ENCODE measurements at places on chromosomes 13 and 19.

DNA sequence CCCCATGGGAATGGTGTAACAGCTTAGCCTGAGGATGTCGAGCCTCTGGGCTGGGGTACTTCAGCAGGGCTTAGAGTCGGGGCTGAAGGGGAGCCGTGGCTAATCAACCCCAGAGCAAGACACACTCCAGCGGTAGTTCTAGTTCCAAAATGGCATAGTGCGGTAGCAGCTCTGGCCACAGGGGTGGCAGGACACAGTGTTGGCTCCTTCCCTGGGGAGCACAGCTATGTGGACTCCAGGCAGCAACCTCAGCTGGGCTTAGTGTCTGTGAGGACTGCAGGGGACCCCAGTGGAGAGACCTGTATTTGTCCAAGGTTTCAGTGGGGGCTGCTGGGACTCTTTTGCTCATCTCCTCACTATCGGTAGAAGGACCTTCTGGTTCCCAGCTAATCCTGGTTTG is 70.8 kb upstream of the PCDH20 start:
- DNase-seq = no peak

DNA sequence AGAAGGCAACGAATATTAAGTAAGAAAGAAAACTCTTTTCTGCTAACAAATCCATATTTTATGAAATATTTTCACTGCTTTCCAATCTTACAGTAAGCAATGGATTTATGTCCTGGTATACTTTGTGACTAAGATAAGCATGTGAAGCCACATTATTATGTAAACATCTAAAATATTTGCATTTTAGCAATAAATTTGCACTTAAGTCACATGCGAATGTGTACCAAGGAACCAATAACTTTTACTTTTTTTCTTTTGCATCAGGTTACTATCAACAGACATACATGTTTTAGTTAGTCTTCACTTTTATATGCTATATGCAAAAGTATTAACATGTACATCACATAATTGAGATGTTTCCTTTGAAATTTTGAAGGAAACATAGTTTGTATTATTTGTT is 536.7 kb downstream of the SLITRK6 start:
- no peak for DNase-seq

DNA sequence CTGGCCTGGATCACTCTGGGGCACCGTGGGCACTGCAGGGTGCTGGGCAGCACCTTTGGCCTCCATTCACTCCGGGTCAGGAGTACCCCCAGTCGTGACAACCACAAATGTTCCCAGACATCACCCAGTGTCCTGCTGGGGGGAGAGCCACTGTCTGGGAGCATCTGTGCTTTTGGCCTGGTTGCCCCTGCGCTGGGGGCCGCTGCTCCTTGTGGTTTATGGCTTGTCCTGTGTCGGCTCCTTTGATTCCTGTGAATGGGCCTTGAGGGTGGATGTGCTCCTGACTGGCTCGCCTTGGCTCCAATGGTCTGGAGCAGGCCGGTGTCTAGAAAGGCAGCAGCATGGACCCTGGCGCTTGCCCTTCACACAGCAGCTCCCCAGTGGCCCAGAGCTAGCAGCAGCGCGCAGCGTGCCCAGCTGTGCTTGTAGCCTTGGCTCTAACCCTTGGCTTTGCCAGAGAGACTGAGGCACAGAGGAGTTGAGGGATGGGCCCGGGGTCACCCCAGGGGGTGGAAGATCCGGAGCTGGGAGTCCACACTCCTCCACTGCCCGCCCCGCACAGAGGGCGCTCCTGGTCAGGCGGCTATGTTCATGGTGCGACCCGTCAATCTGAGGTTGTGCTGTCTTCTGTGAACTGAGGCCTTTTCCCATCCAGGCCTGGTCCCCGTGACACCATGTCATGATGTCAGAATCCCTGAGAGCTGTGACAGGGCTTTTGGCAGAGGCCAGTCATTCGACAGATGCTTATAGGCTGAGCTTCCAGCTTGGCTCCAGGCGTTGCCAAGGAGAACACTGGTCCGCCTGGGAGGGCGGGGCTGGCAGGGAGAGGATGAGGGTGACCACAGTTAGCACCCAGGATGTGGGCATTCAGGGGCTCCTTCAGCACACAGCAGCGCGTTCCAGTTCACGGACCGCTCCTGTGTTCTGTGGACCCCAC is 4.1 kb downstream of the DAZAP1 start:
- DNase-seq = no peak

- no peak for DNase-seq
These were observed 472.1 kb upstream of the TSHZ3 start for GRCh38 chr19:31821346-31821745.

- DNase-seq = no peak
These were observed 33.6 kb downstream of the NAXD start for GRCh38 chr13:110648848-110649421.

GRCh38 chr19:35056513-35057063 is 15.1 kb downstream of the HPN start:
- DNase-seq = no peak

- no peak for DNase-seq
These were observed 37.7 kb upstream of the ABCC4 start for GRCh38 chr13:95338905-95339304.

- DNase-seq = no peak
These were observed 44.7 kb upstream of the FRY start for GRCh38 chr13:31986676-31987470.

- DNase-seq = no peak
These were observed 43.9 kb upstream of the PEG3 start for GRCh38 chr19:56884441-56884840.

- DNase-seq = no peak
These were observed 100.3 kb upstream of the DOCK9 start for GRCh38 chr13:99078017-99078771.

DNA sequence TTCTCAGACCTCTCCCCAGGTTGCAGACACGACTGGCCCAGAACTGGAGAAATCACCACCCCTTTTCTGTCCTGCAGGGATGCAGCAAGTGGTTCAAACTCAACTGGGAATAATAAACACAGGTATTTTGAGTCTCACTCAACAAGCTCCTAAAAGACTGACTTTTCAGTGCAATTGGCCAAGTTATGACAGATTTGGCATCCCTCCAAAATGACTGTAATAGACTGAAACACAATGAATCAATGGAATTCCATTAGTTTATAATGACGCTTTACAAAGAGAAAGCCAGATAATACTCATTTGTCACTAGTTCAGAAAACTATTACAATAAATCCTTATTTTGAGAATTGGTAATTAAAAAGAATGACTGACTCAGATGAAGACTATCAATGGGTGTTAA is 38.1 kb downstream of the MIPEP start:
- no peak for DNase-seq

GRCh38 chr19:13920940-13921747 is 15.1 kb downstream of the CC2D1A start:
- DNase-seq = no peak

DNA sequence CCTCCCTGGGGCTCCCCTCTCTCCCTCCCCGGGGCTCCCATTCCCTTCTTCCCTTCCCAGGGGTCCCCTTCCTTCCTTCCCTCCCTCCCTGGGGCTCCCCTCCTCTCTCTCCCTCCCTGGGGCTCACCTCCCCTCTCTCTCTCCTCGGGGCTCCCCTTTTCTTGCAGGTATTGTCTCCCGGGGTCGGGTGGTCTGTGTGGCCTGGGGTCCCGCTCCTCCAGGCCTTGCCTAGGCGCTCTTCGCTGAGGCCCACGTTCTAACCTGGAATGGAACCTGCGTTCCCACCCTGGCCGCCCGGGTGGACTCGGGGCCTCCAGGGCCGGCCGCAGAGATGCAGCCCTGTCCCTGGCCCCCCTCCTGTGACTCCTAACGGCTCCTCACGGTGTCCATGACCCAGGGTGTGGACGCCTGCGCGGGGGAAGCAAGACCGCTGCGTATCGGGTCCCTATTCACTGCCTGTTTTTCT is 940 bp upstream of the DCUN1D2 start:
- no peak for DNase-seq

GRCh38 chr13:36536546-36536945 is 104.3 kb downstream of the CCNA1 start:
- DNase-seq = no peak

- no peak for DNase-seq
These were observed 600 bp upstream of the ZNF226 start for GRCh38 chr19:44164327-44164672.

DNA sequence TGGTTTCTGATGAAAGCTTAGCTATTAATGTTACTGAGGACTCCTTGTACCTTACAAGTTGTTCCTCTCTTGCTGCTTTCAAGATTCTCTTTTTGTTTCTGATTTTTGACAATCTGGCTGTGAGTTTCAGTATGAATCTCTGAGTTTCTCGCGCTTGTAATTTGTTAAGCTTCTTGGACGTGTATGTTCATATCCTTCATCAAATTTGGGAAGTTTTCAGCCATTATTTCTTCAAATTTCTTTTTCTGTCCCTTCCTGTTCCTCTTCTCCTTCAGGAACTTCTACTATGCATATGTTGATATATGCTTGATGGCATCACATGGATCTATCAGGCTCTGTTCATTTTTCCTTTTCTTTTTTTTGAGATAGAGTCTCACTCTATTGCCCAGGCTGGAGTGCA is 5.6 kb upstream of the URI1 start:
- no peak for DNase-seq

DNA sequence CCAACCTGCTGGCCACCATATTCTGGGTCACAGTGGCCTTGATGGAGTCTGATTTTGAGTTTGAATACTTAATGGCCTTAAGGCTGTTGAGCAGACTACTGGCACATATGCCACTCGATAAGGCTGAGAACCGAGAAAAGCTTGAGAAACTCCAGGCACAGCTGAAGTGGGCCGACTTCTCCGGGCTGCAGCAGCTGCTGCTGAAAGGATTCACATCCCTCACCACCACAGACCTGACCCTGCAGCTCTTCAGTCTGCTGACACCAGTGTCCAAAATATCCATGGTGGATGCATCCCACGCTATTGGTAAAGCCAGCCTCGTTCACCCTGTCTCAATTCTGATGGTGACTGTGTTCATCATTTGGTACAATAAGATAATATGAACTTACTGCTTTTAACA is 77.5 kb downstream of the ZAR1L start:
- DNase-seq = no peak

DNA sequence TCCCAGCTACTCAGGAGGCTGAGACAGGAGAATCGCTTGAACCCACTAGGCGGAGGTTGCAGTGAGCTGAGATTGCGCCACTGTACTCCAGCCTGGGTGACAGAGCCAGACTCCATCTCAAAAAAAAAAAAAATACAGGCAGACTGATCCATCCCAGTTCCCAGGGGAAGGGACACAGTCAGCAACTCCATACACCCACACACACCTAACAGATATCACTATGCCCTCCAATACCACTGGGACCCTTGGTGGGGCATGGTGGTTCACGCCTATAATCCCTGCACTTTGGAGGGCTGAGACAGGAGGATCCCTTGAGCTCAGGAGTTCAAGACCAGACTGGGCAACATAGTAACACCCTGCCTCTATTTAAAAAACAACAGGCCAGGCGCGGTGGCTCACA is 2.6 kb downstream of the DPF1 start:
- DNase-seq = no peak

DNA sequence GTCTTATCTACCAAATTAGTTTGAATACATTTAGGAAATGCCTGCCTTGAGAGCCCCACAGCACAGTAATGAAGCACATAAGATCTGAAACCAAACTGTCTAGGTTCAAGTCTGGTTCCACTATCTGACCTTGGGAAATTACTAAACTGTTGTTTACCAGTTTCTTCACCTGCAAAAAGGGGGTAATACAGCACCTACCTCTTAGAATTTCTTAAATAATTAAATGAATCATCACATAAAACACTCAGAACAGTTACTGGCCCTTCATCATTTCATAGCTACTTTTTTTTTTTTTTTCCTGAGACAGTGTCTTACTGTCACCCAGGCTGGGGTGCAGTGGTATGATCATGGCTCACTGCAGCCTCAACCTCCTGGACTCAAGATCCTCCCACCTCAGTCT is 59.6 kb downstream of the USP12 start:
- DNase-seq = no peak

DNA sequence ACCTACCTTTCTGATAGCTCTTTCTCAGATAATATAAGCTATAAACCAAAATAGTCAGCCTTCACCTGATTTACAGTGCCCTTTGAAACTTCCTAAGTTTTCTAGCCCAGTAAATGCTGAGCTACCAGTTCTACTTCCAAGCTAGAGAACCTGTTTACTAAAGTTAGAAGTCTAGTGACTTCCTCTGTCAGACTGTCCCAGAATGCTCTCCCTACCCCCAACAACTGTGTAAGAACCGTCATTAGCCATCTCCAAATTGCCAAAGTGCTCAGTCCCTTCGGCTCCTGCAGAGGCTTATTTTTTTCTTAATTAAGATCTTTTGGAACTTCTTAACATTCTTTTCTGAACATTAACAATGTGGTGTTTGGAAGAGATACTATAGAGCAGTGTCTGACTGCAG is 3.2 kb upstream of the ABCC4 start:
- DNase-seq = no peak

- no peak for DNase-seq
These were observed 1122.8 kb upstream of the ATXN8OS start for GRCh38 chr13:68984688-68985319.

DNA sequence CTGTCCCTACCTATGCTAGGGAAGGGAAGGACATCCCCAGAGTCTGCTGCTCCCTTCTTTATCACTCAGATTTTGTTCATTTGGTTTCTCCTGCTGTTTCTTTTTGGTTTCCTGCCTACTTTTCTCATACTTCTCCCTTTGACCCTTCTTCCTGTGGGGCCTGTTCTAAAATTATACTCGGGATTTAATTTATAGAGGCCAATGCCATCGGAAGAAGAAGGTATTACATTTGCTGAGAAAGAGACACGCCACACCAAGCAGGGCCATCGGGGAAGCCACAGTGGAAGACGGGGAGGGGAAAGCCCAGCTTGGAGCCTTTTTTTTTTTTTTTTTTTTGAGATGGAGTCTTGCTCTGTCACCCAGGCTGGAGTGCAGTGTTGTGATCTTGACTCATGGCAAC is 46.8 kb upstream of the FARP1 start:
- no peak for DNase-seq

- DNase-seq = no peak
These were observed 2539.0 kb upstream of the PCDH20 start for GRCh38 chr13:63954683-63955082.

DNA sequence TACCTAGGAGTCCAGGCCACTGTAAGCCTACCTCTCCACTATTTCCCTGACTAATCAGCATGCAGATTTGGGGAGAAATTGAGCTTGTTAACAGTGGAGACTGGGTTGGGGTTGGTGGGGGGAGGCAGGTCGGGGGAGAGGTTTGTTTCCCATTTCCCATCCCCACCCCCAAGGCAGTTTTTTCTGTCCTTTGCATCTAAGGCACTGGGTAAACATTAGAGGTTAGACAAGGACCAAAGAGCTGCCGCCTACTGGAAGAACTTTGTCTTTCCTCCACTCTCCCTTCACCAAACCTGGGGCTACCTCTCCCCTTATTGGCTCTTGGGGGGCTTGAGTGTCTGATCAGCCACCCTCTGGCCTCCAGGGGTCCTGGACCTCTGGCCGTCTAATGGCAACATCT is 953 bp downstream of the KCNN4 start:
- DNase-seq = no peak

Data from AG09309 (cell line).